SW480 (cell line): ENCODE measurements at places on chromosomes 4 and X.
A peak's percentile ranks its signal among the peaks of the same experiment; 100 is the strongest.

GRCh38 chrX:2490634-2491033, 10.1 kb downstream of the DHRSX start:
- DNase-seq: no peak

- no peak for DNase-seq
These were observed 4.7 kb downstream of the SRPX2 start for GRCh38 chrX:100648458-100649417.

- DNase-seq: peak; percentile 24
These were observed 331.6 kb upstream of the FAM241A start for GRCh38 chr4:111813555-111814140.

- no peak for DNase-seq
These were observed 836.5 kb upstream of the HTR2C start for GRCh38 chrX:113747274-113747973.

- no peak for DNase-seq
These were observed 198.8 kb downstream of the VEGFC start for GRCh38 chr4:176593943-176594342.

DNA sequence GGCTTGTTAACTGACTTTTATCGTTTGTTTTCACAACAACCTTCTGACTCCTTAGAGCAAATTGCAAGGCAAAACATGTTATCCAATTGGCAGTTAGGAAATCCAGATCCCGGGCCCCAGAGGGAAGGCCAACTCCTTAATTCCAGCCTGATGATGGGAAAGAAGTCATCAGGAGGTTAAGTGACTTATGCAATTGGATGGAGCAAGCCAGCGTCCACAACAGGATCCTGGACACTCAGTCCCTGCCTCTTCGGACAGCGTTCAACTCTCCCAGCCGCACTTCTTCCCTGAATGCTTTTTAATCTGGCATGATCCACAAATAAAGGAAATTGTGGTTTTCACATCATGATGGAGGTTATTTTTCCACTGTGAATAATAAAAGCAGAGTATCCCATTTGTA, 310.1 kb downstream of the RAB28 start:
- DNase-seq: no peak

GRCh38 chr4:14877246-14878225, 124.7 kb upstream of the CPEB2 start:
- no peak for DNase-seq

GRCh38 chr4:81814987-81815541, 343.4 kb upstream of the RASGEF1B start:
- no peak for DNase-seq

GRCh38 chr4:73662709-73663546, 42.7 kb upstream of the RASSF6 start:
- peak; percentile 40 for DNase-seq

DNA sequence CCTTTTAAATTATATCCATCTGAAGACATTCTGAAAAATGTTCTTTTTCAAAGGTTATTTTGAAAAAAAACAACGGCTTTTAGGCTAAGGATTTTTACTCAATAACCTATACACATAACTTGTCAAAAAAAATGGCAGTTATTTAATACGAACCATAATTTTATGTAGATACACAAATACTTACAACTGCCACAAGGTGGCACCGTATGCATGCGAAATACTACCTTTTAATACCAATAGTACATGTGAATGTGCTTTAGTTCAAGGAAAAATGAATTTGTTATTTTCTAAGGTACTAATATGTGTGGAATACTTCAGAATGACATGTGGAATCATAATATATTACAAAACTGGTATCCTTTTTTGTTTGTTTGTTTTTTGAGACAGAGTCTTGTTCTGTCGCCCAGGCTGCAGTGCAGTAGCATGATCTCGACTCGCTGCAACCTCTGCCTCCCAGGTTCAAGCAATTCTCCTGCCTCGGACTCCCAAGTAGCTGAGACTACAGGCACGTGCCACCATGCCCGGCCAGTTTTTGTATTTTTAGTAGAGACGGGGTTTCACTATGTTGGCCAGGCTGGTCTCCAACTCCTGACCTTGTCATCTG, 4.6 kb upstream of the MAD2L1 start:
- peak; percentile 44 for DNase-seq

- no peak for DNase-seq
These were observed 444.7 kb upstream of the TENM3 start for GRCh38 chr4:181798536-181798935.

GRCh38 chr4:8105306-8106100, 53.1 kb downstream of the ABLIM2 start:
- DNase-seq: no peak

- peak; percentile 60 for DNase-seq
These were observed 618 bp downstream of the DDX3X start for GRCh38 chrX:41334363-41335197.

DNA sequence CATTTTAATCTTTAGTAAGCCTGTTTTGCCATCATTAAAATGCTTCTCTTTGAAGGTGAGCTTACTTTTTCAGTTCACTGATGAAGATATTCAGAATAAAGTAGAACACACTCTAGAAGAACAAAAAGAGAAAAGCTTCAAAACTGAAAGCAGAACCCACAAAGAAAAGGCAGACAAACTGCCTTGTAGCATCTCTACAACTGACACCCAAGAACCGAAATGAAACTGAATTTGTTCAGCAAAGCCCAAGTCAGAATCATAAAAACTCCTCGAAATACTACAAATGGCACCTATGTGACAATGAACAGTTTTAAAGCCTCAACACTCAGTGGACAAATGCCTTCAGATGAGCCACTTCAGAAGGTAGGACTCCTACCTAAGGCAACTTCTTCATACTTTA, 83.6 kb downstream of the MAML3 start:
- DNase-seq: no peak

GRCh38 chr4:55884093-55884850, 30.8 kb downstream of the EXOC1 start:
- no peak for DNase-seq

GRCh38 chrX:70762285-70762684, 146.2 kb downstream of the TEX11 start:
- no peak for DNase-seq

- DNase-seq: no peak
These were observed 321.3 kb downstream of the PTTG2 start for GRCh38 chr4:38281371-38282071.

DNA sequence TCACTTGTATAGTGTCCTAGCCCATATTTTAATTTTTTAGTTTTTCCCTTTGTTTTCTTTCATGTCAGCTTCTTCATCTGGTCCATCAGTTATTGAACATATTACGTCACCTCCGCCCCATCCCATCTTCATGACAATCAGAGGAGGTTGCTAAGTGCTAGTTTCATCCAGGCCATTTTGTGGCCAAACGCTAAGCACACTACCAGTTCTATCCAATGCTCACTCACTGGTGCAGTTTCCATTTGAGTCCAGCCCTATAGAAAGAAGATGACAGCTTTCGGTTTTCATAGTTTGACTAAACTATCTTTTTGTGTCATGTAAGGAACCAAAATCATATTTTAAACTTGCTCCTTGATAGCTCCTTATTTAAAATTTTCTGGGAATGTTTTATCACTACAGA, 304.2 kb downstream of the TENM3 start:
- DNase-seq: no peak

DNA sequence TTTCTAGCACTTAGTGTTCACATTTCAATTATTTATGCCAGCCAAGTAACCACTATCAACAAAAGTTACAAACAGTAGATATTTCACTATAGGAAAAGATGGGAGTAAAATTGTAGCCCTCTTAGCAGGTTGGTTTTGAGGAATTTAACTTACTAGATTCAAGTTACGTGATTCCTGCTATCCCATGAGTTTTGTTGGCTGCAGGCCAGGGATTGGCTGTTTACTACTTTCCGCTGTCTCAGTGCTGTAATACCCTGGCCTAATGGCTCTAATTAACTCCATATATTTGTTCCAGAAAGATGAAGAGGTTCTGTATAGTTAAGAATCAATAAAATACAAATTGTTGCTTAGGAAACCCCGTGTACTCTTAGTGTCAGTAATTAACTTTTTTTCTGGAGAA, 55.5 kb upstream of the MAGED1 start:
- DNase-seq: no peak

GRCh38 chr4:76305971-76306881, at the start of gene STBD1:
Gene STBD1, plus strand, starts transcription at chr4:76306733. Its CDS starts 37 bp downstream, at chr4:76306770.
- DNase-seq: peak; percentile 68

DNA sequence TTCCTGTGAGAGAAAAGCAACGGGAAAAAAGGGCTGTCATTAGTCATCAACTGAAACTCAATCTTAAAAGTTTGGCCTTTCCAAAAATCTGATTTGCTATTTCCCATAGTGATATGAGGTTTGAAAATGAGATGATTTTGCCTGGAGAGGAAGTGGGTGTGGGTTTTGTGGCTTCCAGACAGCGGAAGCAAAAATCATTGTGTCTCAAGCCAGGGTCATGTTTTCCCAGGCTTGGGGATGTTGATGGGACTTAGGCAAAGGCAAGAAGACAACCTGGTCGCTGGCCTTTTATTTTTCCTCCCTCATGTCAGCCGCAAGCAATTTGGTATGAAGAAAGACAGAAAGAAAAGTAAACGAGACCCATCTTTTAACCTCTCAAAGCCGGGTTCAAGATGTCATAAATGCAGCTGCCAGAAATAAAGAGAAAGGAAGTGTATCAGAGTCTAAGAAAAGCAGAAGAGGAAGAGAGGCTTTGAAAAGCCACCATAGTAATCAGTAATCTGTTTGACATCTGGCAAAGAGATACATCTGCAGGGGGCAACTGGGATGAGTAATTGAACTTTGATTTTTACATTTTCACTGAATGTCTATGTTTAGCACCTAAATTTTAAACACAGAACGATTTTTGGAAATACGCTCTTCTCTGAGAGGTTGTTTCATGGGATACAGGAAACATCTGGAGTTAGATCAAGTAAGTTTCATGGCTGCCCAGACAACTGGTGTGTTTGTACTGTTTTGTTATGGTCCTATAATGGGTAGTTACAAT, 521.6 kb upstream of the SLIT2 start:
- DNase-seq: no peak

GRCh38 chr4:23631255-23631950, 258.4 kb downstream of the PPARGC1A start:
- no peak for DNase-seq

GRCh38 chr4:87241336-87241735, 20.9 kb upstream of the KLHL8 start:
- no peak for DNase-seq

DNA sequence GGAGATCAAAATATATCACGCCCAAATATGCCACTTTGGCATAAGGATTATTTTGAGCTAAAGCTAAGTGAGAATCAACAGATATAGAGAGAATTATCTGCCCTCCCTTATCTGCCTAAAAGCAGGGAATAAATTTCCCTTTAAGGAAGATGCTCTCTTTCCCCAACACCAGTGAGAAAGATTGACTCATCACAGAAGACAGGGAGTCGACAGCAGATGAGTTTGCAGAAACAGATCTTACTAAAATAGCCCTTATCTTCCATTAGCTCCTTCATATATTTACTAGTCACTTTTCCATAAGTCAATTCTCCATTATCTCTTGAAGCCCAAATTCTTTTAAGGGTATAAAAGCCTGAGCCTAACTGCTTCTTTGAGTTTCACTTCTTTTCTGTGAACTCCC, 156.6 kb downstream of the CAMK2D start:
- no peak for DNase-seq

- DNase-seq: no peak
These were observed 99.2 kb upstream of the RAB40AL start for GRCh38 chrX:102837847-102838246.

- no peak for DNase-seq
These were observed 156.4 kb upstream of the TBL1X start for GRCh38 chrX:9308426-9308825.

- DNase-seq: no peak
These were observed 6.8 kb upstream of the MND1 start for GRCh38 chr4:153337686-153338085.

DNA sequence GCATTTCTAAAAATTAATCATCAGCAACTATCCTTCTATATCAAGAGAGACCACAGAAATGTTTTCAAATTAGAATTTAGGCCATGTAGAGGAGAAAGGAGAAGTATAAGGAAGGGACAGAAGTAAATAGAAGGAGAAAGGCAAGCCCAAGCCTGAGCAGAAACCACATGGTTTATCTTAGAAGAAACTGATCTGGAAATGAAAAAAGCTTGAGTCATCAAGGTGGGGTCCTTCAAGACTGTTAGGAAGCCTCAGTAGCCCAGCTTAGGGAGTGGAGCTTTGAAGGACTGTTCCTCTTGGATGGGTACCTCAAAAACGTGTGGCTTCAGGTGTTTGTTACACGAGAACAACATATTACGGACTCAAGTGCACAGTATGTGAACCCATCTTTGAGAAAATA, 4.5 kb downstream of the BMX start:
- no peak for DNase-seq
